ENCODE measurements at places on chromosomes 6 and 20. TPM values are rescaled to one million over a fixed set of nuclear protein-coding genes. Genes with fewer than 3 reads are reported as not detected.
A peak's percentile ranks its signal among the peaks of the same experiment; 100 is the strongest.

Gene HTR1B
- total RNA-seq, result 0.16 TPM

Gene CTCFL
- total RNA-seq, result 0.16 TPM

Gene GPLD1
- total RNA-seq, result 11.0 TPM

Gene PSMB1
- total RNA-seq, result 142 TPM

Gene SLA2
- total RNA-seq, result 0.64 TPM

DNA sequence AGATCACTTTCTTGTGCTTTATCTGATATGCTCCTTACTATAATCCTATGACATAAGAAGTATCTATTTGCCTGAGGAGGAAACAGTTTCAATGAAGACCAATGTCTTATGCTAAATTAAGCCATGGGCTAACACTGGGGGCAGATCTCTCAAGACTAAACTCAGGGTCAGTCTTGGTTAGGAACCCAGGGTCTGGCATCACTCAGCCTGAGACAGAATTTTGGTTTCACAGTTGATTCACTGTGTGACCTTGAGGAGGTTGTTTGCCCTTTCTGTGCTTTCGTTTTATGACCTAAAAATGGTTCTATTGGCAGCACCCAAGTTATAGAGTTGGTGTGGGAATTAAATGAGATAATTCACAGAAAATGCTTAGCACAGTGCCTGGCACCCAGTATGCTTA is 4.9 kb upstream of the BCAS1 start:
- DNase-seq, result no peak

DNA sequence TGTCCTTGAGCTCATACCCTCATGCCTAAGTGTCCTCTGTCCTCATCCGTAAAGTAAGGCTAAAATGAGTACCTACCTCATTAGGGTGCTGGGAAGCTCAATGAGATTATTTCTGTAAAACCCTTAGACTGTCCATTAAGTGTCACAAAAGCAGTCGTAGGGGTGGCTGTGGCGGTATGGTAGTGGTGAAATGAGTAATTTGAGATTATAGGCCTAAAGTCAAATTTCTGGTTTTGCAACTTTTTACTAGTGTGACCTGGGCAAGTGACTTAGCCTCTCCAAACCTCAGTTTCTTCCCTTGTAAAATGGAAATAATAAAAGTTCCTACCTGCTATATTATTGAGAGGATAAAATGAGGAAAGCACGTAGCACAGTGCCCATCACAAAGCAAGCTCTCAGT is 148.2 kb upstream of the AKAP12 start:
- DNase-seq, result no peak

DNA sequence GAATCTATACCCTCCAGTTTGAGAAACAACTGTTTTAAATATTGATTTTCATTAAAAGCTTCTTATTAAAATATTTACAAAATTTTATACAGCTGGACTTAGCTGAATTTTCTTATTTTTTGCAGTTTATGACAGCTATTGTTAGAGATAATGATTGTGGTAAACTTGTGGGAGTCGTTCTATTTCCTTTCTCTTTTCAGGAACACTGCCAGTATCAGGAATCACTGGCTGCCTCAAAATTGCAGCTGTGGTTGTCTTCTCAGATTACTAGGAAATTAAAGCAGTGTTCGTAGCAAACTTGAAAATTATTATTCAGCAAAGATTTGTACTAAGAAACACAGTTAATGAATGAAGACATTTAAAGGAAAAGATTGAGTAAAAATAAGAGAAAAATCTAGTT is 311.0 kb downstream of the CENPW start:
- no peak for DNase-seq

GRCh38 chr6:106145144-106145543 is 59.0 kb downstream of the PRDM1 start:
- no peak for DNase-seq

- no peak for DNase-seq
Observed at GRCh38 chr6:107556082-107556481, 66.2 kb downstream of the SOBP start.

DNA sequence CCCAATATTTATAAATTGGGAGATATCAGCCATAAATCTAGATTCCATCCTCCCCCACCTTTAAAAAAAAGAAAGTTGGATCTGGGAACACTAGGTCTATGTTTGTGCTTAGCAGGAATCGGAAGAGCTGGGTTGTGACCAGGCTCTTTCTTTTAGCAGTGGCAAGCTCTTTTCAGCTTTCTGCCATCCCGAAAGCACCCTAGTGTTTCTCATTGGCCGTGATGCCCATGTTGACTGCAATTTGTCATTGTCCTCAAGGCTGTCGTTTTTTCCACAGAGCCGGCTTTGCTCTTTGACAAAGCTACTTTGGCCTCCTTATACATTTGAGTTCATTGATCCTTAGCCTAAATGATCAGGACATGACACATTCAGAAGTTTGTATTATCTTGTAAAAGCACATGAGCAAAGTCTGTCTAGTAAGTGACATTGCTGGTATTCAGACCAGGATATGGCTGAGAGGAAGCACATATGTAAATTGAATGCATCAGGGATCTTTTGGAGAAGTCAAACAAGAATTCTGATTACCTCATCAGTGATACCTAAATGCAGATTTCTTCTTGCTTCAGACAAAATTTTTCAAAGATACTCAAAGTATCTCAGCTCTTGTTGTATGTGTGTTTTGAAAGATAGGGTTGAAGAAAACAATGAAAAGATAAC is 50.1 kb downstream of the CARMIL1 start:
- no peak for DNase-seq

- DNase-seq, result no peak
Observed at GRCh38 chr6:81761197-81761596, 8.7 kb upstream of the TENT5A start.

GRCh38 chr6:139582956-139583355 is 208.5 kb upstream of the CITED2 start:
- DNase-seq, result no peak

DNA sequence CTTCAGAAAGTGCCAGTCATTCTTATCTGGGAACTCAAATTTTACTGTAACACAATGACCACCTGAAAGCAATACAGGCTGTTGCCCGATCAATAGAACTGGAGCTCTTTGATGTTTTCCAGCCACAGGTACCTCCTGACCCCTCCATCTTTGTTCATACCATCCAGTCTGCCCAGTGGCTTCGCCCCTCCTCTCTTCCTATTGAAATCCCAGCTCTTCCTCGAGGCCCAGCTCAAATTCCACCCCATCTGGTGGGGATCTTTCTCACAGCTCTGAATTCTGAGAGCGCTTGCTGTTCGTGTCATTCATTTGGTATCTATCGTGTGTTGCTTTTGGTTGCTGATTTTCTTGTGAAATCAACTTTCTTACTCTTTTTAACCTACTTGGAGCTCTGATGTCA is 87.9 kb upstream of the CNKSR3 start:
- DNase-seq, result no peak

DNA sequence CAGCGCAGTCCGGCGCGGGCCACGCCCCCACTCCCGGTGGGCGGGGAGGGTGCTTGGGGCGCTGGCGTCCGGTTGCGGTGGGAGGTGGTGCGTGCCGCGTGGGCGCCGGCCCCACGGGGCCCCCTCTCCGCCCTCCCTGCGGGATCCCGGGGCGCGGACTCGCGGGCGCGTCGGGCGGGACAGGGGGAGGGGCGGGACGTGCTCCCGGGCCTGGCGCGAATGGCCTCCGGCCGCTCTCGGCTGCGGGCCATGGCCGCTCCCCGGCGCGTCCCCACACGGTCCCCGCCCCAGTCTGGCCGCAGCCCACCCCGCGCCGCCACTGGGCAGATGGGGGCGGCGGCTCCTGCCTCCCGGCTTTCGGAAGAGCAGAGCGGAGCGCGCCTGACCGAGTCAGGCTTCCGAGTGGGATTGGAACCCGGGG is 771 bp upstream of the PPP1R3G start:
- peak; percentile 85 for DNase-seq

DNA sequence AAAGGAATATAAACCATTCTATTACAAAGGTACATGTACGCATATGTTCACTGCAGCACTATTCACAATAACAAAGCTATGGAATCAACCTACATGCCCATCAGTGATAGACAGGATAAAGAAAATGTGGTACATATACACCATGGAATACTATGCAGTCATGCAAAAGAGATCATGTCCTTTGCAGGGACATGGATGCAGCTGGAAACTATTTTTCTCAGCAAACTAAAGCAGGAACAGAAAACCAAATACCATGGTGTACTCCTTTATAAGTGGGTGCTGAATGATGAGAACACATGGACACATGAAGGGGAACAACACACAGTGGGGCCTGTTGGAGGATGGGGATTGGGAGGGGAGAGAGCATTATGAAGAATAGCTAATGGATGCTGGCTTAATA is 104.6 kb upstream of the CENPW start:
- no peak for DNase-seq

GRCh38 chr6:99152347-99152643 is 197.2 kb downstream of the FAXC start:
- no peak for DNase-seq

- DNase-seq, result no peak
Observed at GRCh38 chr6:219641-220198, 72.6 kb upstream of the DUSP22 start.

GRCh38 chr6:168354338-168354737 is 34.8 kb upstream of the DACT2 start:
- no peak for DNase-seq
